Stimulated activated CD4-positive, alpha-beta T cell treated with anti-CD3 and anti-CD28 coated beads, Interleukin-12 subunit alpha, Interleukin-12 subunit beta, amount 100 ng/mL, for 24 hours (primary cell): ENCODE measurements at places on chromosomes 5 and 9.

DNA sequence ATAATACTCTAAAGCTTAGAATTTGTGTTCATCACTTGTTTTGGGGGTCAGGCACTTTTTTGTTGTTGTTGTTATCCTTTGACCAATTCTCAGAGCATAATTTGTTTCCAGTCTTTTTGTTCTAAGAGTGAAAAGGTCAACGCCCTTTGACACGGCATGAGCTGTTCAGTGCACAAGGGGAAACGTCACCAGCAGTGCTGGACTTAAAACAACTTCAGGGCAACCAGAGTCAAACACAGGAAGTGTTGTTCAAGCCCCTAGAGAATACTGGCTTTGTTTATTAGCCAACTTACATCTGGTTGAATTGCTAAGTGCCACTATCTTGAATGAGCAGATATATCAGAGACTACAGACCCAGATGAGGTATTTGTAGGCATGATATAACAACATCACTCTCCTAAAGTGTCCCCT, 368.9 kb downstream of the TMEM161B start:
- no peak for DNase-seq

DNA sequence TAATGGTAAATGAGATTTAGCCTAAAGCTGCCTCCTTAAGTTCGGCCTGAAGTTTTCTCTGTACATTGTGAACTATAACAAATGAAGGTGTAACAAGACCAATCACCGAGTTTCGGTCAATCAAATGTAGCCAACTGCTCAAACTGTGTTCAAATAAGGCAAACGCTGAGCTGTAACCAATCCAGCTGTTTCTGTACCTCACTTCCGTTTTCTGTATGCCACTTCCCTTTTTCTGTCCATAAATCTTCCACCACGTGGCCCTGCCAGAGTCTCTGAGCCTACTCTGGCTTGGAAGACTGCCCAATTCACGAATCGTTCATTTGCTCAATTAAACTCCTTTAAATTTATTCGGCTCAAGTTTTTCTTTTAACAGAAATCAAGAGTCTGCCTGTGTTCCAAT, 193.5 kb upstream of the KLF9 start:
- DNase-seq, result no peak

GRCh38 chr9:18114559-18115475, 359.1 kb upstream of the ADAMTSL1 start:
- no peak for DNase-seq

GRCh38 chr5:54470677-54471076, 15.2 kb downstream of the HSPB3 start:
- DNase-seq, result no peak

DNA sequence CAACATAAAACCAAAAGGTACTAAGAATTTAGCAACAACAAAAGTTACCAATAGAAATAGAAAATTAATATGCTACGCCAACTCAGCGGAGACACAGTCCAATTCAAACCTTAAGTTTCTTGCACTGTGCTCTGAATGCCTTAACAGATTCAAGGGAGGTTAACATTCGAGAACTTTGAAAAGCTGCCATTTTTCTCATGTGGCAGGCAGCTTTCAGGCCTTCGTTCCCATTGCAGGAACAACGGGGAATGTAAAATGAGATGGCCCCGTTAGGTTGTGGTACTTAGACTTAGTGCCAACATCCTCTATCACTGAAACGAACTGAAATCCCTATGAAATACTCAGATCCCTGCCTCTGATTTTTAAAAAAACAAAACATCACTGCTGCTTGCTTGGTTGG, 22.4 kb downstream of the FNBP1 start:
- DNase-seq, result no peak

DNA sequence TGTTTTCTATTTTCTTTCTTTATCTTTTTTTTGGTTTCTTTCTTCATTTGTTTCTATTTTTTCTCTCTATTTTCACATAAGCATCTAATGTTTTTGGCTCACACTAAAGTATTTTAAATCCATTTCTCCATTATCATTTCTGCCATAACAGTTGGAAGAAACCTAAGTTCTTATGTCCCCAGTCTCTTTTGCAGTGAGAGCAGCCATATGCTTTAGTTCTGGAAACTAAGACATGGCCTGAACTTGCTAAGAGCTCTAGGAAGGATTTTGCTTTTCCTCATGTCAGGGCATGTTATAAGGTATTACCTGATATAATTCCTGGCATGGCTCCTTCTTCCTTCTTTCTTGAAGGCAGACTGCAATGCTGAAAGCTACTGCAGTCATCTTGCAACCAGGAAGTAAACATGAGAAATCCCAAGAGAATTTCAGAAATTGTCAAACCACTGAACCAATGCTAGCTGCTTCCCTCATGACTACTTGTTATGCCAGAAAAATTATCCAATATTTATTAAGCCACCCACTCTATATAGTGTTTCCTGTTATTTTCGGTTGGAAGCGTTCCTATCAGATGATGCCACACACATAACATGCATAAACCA, 171.1 kb downstream of the TAF11L14 start:
- DNase-seq, result no peak

DNA sequence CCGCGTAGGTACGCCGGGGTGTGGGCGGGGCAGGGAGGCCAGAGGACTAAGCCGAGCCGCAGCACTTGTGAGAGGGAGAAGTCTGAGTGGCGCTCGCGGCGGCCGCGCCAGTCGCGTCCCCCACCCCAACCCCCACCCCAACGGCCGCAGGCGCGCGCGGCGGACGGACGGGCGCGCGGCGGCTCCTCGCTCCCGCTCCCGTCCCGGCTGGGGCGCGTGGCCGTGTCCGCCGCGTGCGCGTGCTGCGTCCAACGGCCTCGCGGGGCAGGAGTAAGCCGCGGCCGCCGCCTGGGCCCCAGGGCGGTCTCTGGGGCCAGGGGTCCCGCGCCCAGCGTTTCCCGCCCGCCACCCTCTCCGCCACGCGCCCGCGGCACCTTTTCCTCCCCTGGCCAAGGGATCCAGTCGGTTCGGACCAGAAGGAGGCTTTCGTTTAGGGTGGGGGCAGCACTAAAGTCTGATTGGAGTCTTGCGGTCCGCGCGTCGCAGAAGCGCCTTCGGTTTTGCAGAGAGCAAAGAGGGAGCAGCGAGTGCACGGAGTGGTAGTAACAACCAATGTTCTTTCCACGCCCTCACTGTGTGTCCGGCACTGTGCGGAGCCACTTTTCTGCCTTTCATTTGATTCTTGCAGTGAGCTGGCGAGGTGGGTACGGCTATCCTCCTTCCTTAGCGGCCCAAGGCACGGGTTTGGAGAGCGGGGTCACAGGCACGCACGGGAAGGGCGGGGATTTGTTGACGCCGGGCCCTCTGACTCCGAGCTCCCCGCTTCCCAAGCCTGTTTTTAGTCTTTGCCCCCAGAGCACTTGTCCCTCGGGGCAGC, 483 bp downstream of the G3BP1 start:
- peak; percentile 34 for DNase-seq
